ENCODE measurements at places on chromosomes 5 and 9. TPM values are rescaled to one million over a fixed set of nuclear protein-coding genes. Genes with fewer than 3 reads are reported as not detected.

DNA sequence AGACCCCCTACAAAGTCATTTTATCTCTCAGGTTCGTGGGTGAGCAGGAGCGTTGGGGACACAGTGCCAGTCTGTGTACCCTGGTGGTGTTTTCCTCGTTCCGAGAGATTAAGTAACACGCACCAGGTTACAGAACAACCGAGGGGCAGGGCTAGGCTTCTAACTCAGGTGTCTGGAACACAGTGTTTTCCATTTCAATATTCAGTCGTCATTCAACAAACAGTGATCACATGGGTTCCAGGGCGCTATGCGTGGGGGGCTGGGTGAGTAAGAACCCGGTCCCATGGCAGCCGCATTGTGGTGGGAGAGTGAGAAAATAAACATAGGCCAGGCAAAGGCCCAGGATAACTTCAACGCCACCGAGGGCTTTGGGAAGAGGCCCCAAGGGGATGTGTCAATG lies 55.9 kb upstream of the RNU6ATAC start:
- peak; percentile 39 for DNase-seq

GRCh38 chr5:97243353-97243752 lies 60.3 kb upstream of the RIOK2 start:
- no peak for DNase-seq

C9orf72 gene
- 27.6 TPM for total RNA-seq

GRCh38 chr5:117235786-117236185 lies 661.2 kb upstream of the SEMA6A start:
- no peak for DNase-seq

DNA sequence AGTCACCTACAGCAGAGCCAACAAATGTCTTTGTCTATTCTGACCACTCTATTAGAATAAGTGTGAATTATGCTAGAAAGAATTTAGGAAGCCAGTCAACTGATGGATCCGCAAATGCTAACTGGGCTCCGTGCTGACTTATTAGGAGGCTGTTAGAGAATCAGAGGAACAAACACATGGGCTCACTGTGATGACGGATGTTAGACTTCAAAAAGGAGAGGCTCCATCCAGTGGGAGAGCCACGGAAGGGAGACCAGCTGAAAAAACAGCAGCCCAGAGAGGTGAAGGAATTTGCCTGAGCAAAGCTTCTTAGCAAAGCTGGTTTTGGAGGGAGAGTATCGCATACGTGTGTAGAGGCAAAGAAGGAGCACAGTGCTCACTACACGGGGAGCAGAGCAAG lies 5.8 kb upstream of the TGFBI start:
- DNase-seq, result no peak
